ENCODE measurements at places on chromosomes 16 and 17.

- DNase-seq: no peak
These were observed 31.8 kb upstream of the PSMD7 start for GRCh38 chr16:74264811-74265210.

DNA sequence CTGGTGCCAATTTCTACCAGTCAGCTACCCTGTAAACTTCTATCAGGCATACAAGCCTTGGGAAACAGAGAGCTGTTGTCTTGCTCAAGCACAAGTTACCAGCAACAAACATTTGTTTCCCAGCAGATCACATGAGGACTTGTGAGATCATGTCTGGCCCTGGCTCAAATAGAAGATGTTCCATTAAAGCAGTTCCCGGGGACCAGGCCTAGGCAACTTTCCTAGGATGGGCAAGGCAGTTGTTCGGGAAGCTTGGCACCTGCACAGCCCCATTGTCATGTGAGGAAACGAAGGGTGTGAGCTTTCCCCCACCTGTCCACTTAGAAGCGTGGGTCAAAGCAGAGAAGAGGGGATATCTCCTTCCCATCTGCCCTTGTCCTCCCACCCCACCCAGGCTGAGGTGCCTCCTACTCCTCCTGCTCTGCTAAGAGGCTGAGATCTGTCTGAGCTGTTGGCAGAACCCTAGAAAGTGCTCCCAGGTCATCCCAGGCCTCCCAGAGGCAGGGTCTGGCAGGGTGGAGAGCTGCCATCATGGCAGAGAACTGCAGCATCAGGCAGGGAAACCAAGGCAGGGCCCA, 11.2 kb upstream of the SLC47A2 start:
- DNase-seq: peak; percentile 90

GRCh38 chr16:17380613-17381012, 90.1 kb downstream of the XYLT1 start:
- no peak for DNase-seq

GRCh38 chr17:32876417-32877163, at the start of gene MYO1D:
TSS of gene MYO1D (minus strand) at chr17:32877124. CDS start at chr17:32876872, 252 bp downstream.
- no peak for DNase-seq

DNA sequence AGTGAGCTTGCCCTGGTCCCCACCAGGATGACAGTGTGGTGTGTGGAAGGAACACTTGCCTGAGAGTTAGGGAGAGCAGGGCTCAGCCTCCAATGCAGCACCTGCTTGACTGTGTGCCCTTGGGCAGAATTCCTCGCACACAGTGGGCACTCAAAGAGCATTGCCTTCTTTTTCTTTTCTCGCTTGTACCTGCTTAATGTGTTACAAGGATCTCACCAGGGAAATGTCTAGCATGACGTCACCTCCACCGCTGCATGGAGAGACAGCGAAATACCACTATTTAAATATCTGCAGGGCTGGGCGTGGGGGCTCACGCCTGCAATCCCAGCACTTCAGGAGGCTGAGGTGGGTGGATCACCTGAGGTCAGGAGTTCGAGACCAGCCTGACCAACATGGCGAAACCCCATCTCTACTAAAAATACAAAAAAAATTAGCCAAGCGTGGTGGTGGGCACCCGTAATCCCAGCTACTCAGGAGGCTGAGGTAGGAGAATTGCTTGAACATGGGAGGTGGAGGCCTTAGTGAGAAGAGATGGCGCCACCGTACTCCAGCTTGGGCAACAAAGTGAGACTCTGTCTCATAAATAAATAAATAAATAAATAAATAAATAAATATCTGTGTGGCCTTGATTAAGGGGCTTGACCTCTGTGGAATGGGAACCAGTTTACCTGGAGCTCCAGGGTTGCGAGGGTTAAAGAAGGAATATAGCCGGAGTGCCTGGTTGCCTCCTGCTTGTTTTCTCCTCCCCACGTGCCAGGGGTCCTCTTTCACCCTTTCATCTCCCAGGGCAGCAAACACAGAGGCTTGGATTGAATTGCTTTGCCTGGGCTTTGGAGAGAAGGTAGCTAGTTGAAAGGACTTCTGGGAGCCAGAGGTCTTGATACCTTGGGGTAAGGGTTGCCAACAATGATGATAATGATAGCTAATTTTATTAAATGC, 16.3 kb downstream of the SNX29 start:
- no peak for DNase-seq

GRCh38 chr16:86939609-86940008, 361.3 kb downstream of the FOXL1 start:
- DNase-seq: no peak

DNA sequence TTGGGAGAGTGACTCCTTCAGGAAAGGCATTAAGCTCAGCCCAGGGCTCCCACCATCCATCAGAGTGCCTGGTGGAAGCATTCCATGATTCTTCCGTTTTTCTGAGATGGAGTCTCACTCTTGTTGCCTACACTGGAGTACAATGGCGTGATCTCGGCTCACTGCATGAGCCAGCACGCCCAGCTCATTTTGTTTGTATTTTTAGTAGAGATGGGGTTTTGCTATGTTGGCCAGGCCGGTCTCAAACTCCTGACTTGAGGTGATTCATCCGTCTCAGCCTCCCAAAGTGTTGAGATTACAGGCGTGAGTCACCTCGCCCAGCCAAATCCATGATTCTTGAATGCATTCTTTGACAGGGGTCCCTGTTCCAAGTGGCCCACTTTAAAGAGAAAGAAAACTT, 23.1 kb downstream of the MIS12 start:
- no peak for DNase-seq

DNA sequence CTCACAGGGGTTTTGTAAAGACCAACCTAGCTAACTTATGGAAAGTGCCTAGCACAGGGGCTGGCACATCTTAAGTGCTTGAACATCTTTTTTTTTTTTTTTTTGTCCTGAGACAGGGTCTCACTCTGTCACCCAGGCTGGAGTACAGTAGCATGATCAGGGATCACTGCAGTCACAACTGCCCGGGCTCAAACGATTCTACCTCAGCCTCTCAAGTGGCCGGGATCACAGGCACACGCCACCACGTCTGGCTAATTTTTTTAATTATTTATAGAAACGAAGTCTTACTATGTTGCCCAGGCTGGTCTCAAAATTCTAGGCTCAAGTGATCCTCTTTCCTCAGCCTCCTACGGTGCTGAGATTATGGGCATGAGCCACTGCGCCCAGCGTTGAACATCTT, 1.3 kb downstream of the LYRM9 start:
- no peak for DNase-seq

DNA sequence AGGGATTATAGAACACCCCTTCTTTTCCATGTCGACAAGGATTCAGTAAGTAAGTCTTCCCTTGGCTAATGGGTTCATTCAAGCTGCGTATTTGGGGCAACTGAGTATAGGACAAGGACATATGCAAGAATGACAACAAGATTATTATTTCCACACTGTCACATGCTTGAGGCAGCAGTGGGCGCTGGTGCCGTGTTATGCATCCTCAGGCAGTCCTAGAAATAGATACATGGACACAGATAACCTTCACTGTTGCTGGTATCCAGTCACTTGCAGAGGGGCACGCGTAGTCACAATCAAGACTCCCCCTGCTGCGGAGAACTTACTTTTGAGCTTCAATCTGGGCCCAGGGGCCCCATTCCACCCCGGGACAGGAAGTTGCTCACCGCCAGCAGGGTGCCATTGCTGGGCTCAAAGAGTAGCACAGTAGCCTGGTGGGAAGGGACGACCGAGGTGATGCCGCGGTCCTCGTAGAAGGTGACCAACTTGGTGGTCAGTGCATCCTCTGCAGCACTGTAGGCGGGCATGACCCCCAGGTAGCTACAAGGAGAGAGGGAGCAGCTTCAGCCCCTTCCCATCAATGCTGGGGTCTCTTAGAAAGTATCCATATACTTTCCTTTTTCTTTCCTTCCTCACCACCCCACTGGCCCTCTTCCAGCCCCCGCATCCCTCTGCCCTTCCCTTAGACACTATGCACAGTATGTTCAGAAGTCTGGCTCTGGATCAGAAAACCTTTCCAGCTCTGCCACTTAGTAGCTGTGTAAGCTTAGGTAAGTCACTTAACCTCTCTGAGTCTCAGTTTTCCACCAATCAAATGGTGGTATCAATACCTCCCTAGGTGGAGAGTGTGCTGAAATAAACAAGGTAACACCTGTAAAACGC, 804 bp downstream of the CRYM start:
- no peak for DNase-seq

DNA sequence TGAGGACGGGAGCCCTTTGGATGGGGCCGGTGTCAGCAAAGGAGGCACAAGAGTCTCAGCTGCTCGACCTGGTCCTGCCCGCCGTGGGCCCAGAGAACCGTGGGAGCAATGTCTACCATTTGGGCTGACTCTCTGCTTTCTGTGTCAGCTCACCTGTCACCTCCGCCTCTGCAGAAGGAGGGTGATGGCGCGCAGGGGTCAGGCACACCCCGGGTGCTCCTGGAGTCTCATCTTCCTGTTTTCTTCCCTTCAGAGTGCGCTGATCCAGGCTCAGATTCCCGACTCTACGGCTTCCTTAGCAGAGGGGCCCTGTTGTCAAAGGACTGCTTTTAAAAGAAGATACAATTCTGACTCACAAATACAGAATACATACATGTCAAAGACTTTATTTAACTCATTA, 167.1 kb downstream of the BANP start:
- DNase-seq: no peak

DNA sequence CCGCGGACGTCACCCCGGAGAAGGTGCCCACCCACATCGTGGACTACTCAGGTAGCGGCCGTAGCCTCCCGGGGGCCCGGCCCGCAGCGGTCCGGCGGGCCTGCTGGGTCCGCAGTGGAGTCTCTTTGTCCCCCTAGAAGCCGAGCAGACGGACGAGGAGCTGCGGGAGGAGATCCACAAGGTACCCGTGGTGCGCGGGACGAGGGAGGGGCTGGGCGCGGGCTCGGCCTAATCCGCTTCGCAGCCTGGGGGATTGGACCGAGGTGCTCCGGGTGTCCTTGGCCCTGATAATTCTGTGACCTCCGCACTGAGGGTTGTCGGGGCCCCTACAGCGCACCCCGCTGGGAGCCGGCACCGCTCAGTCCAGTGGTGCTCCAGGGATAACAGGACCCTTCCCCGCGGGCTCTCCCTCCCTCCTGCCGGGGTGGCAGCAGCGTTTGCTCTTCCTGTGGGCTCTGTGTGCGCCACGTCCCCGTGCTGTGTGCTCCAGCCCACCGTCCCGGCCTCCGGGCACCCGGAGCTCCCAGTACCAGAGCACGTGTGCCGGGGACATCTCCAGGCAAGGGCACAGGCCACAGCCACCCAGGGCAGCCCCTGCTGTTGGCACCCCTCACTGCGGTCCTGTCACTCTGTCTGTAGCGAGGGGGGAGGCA, 713 bp downstream of the RHOT2 start:
- DNase-seq: no peak

DNA sequence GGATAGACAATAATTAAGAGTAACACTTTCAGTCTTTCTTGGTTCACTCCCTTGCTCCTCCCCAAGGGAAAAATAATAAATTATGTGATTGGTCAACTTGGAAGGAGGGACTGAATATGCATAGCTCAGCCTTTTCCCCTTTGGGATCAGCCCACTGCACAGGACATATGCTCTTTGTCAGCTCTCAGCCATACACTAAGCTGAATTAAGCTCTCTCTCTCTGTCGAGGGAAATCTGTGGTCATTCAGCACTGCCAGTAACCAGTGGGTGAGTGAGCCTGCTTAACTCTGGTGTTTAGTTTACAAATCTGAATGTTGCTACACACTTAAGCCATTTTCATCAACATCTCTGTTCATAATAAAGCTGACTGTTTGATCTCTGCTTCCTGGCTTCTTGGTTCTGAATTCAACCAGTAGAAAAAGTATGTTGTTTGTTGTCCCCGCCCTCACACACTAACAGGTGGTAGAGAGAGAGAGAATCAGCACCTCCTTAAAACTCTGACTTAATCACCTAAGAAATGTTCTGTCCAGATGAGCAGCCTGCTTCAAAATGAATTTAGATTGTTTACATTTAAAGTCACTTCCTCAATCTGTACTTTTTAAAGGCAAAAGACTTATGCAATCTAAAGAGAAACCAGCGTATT, 102.3 kb upstream of the C17orf78 start:
- DNase-seq: no peak

GRCh38 chr17:41535764-41536481, 7.8 kb upstream of the KRT19 start:
- no peak for DNase-seq

GRCh38 chr17:44335564-44335963, 9.5 kb upstream of the GRN start:
- DNase-seq: no peak

GRCh38 chr16:11977376-11978041, 975 bp downstream of the SNX29 start:
- DNase-seq: no peak

GRCh38 chr16:22882981-22883380, 69.0 kb downstream of the HS3ST2 start:
- no peak for DNase-seq

- no peak for DNase-seq
These were observed 41.4 kb upstream of the ANKFN1 start for GRCh38 chr17:56111706-56112485.

GRCh38 chr16:71896764-71897368, 1.5 kb downstream of the IST1 start:
- DNase-seq: no peak

- DNase-seq: no peak
These were observed 31.9 kb downstream of the KIFC3 start for GRCh38 chr16:57770361-57770760.

GRCh38 chr17:42918902-42919521, 18.4 kb downstream of the G6PC1 start:
- no peak for DNase-seq

DNA sequence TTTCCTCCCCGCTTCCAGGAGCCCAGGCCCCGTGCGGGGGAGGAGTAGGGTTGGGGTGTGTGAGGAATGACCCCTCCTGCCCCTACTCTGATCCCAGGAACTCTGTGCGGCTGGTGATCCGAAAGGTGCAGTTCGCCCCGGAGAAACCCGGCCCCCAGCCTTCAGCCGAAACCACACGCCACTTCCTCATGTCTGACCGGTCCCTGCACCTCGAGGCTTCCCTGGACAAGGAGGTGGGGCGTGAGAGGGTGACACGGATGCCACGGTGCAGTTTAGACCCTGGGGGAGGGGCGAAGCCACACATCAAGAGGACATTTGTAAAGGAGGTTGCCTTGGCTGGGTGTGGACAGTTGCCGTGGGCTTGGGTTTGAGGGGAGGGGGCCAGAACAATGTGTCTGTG, 7.4 kb downstream of the ARRB2 start:
- no peak for DNase-seq

- no peak for DNase-seq
These were observed at the start of gene RAC3 for GRCh38 chr17:82031303-82031884. TSS of gene RAC3 (plus strand) at chr17:82031678. CDS start at chr17:82031762, 84 bp downstream.

- no peak for DNase-seq
These were observed 1.9 kb downstream of the CIITA start for GRCh38 chr16:10878644-10879501.

DNA sequence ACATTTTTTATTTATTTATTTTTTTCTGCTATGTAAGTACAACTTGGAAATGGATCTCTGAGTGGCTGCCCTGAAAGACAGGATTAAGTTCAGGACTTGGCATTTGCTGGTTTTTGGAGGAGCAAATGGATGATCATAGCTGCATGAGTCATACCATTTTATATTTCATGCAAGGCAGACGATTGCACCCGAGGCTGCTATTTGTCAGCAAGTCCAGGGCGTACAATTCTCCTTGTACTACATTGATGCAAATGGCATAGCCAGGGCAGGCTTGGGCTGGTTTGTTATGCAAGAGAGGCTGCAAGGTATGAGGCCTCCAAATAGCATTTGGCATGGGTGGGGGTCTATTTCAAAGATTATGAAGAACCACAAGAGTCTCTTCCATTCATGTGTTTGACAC, 81.2 kb upstream of the CACNG3 start:
- no peak for DNase-seq

- DNase-seq: no peak
These were observed 207.3 kb downstream of the NTN1 start for GRCh38 chr17:9228408-9229159.

GRCh38 chr17:18992454-18993130, 12.0 kb downstream of the FAM83G start:
- DNase-seq: no peak

- no peak for DNase-seq
These were observed 70.7 kb downstream of the RPTOR start for GRCh38 chr17:80615376-80615775.

Measured in epithelial cell of proximal tubule (primary cell).